ENCODE measurements at places on chromosomes 6 and 20.
A peak's percentile ranks its signal among the peaks of the same experiment; 100 is the strongest.

DNA sequence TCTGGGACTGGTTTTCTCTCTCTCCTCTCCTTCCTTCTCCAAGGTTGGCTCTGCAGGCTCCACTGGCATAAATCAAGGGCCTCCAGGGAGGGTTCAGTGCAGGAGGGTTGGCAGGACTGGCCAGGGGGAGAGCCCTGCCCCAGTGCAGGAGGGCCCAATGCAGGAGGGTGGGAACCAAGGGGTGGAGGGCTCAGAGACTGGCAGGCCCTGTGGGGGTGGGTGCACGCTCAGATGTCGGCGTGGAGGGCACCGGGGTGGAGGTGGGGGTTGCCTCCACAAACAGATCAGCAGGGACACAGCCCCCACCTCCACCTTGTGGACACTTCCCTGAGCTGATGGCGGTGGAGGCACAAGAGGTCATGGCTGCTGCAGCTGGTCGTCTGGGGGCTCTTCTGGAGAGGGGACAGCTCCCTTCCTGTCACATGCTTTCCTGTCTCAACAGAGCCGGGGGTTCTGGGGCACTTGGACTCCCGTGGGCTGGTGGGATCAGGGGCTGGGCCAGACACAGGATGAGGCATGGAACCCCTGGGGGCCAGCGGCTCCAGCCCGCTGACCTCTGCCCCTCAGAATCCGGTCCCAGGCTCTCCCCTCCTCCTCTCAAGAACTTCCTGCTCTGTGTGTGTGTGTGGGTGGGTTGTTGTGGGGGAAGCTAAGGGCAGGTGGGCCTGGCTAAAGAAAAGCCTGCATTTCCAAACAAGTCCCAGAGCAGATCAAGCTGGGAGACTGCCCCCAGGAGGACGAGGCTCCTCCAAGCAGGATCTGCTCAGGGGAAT lies 2.7 kb upstream of the ABHD16B start:
- no peak for DNase-seq

DNA sequence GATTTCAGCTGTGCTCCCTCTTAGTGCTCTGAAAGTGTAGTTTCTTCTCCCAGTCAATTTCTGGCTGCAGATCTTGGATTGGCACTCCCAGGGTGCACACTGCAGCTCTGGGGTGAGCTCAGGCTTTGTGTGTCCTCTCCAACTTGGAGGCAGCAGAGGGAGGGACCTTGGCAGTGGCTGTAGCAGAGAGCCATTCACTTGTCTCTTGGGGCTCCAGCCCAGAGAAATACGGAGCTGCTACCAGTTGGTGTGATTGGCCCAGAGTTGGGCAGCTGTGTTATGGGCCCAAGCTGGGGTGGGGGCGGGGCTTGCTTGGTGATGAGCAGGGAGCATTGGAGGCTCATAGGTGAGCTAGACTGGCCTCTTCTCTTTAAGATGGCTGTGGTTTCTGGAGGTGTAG lies 65.9 kb downstream of the KLHL32 start:
- DNase-seq, result no peak

DNA sequence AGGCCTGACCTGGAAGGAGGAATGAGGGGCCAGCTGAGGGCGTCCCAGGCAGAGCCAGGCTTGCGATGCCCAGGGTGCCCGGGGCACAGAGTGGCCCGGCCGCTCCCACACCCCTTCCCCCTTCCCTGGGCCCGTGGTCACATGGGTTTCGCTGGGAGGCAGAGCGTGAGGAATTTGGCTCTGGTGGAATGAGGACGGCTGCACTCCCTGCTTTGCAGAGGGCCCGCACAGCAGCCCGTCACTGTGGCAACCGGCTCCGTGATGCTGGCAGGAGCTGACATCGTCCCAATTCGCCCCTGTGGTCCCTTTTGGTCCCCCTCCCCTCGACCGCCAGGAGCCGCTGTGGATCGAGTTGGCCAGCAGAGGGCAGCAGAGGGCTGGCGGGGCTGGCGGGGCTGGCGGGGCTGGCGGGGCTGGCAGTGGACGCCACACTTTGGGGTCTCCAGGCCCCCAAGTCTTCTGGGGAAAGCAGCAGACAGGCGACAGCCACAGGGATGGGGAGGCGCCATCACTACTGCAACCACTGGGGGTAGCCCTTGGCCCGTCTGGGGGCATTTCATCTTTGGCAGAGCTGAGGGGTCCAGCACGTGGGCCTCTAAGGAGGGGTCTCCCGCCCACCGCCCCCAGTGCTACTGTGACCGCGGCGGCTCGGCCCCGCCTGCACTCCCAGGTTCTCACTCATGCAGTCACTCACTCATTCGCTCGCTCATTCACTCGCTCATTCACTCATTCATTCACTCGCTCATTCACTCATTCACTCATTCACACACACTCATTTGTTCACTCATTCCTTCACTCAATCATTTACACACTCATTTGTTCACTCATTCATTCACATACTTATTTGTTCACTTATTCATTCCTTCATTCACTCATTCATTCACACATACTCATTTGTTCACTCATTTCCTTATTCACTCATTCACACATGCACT lies 49.7 kb upstream of the BHLHE23 start:
- peak; percentile 60 for DNase-seq

- DNase-seq, result no peak
Observed at GRCh38 chr6:125834348-125834747, 43.6 kb downstream of the NCOA7 start.

GRCh38 chr6:37514837-37515236 lies 15.1 kb upstream of the CCDC167 start:
- no peak for DNase-seq

- DNase-seq, result peak; percentile 59
Observed at GRCh38 chr6:31815025-31815838, at the start of the genes HSPA1A and HSPA1L. Gene HSPA1A (plus strand): TSS chr6:31815543. CDS start chr6:31815757, 214 bp downstream. Gene HSPA1L (minus strand): TSS chr6:31815283. CDS start chr6:31811972, 3,311 bp downstream.

DNA sequence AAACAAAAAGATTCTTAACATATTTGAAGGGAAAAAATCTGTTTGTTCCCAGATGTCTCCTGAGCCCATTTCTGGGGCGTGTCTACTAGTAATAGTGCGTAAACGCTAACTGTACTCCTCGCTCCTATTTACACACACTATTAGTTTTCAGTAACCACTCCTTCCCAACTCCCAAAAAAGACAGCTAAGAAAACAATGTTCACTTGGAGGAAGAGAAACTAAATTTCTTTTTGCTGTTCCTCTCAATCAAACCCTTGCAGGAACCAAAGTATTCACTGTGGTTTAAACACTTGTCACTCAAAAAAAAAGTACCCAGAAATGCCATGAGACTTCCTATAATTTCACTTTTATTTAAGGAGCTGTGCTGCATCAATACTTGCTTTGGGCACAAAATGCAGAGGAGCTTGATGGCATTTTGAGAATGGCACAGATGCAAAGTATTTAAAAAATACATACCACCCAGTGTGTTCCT lies 118.2 kb downstream of the BACH2 start:
- DNase-seq, result no peak

DNA sequence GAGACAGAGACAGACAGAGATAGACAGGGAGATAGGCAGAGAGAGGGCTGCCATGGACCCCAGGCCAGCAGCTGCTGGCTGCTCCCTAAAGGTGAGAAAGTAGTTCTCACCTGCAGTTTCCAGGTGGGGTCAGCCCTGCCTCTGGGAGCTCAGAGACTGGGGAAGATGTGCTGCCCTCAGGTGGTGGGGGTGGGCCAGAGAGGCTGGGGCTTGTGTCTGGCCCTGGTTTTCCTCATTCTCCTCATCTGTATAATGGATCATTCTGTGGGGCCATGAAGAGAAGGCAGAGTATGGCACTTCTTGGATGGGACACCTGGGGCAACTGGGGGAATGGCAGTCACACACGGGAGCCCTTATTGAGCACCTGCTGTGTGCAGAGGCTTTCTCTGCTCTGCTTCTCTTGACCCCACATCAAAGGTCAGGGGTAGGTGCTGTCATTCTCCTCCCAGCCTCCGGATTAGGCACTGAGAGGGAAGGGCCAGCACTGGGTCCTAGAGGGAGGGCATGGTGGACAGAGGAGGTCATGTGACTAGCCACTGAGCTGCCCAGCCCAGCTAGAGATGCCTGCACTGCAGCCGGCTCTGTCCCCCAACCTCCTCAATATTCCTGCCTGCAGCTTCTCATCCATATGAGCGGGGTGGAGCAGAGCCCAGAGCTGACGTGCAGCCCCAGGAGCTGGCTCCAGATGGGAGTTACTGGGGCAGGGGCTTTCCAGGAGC lies 4.1 kb downstream of the ANGPT4 start:
- DNase-seq, result no peak

GRCh38 chr6:170124150-170124549 lies 166.7 kb downstream of the DLL1 start:
- DNase-seq, result no peak

DNA sequence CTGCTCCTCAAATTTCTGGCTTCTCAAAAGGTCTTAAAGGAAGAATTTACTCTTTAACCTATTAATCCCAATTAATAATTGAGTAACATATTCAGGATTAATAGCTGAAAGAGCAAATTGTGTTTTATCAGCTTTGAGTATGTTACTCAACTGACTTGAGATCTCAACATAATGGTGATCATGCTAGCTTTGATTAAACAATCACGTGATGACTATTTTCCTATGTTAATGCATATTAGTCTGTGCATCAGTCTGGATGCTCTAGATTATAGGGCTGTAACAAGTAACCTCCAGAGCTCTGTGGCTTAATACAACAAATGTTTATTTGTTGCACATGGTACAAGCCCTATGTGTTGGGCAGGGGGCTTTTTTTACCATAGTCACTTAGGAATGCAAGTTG lies 313.4 kb upstream of the BTBD3 start:
- no peak for DNase-seq

GRCh38 chr20:61757678-61758563 lies 307.8 kb downstream of the TAF4 start:
- no peak for DNase-seq

DNA sequence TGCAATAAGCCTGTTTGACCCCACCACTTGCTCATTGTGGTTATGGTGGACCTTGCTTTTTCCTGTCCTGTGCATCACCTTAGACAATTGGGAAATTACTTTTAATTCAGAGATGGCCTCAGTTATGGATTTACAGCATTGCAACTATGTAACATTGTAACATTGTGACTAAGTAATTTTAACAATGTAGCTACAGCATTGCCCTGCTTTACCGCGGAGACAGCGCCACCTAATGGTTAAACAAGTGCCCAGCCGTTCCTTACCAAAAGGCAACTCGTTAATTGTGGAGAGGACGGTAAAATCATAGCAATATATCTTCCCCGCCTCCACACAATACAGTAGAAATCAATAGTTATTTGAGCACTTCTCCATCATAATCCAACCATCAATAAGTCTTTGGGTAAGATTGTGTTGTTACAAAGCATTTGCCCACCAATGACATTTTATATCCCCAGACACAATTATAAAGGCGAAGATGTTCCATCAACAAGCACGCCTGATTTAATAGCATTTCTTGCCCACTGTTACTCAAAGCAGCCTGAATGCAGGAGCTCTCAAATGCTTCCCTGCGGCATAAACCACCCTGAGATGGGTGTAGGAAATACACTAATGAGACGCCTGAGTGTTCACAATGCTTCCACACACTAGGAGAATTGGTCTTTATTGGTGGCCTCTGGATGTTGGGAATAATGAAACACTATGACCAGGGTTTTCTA lies 93.7 kb downstream of the PROKR2 start:
- peak; percentile 64 for DNase-seq

DNA sequence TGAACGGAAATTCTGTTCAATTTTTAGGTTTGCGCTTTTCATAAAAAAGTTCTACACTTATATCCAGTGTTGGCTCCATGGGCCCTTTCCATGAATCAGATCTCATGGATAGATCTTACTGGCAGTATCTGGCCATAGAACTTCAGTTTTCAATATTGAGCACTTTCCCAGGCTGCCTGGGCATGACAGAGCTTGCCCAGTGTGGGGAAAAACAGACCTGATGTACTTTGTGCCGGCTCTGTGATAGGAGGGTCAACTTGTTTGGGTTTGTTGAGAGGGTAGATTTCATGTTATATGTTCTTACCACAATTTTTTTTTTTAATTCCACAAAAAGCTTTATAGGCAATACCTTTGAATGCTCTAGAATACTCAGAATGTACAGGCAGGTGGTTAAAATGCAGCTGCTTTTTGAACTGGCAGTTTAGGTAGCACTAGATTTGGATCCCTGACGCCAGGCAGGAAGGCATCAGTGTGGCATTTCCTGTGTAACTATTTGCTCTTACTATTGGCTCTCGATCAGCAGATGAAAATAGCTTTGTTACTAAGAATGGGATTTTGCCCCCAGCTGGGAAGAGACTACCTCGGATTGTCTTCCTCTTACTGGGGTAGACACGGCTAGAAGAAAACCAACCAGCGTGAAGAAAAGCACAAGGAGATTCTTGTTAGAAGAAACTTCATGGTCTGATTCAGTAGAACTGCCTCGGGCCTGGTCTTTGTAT lies 404.9 kb upstream of the SOX4 start:
- no peak for DNase-seq

GRCh38 chr20:22698259-22698842 lies 114.0 kb upstream of the FOXA2 start:
- no peak for DNase-seq

DNA sequence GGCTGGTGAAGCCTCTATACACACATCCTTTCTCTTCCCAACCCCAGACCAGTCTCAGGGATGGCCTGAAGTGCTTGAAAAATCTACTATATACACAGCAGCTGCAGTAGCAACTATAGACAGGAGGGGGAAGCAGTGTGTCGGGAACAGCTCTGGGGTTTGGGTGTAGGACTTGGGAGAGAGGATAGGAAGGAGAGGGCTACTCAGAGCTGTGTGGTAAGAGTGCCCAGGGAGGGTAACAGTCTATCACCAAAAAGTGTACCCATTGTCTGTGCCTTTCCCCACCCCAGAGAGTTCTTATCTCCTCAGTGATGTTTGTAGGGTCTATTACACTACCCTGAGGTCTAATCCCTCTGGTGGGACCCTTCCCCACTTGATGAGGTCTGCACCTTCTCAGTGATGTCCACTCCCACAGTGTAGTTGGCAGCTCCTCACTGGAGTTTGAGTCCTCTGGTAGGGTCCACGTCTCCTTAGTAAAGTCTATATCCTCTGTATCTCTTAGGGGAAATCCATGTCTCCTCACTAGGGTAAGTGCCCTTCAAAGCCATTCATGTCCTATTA lies 1.5 kb upstream of the GGT7 start:
- peak; percentile 56 for DNase-seq

DNA sequence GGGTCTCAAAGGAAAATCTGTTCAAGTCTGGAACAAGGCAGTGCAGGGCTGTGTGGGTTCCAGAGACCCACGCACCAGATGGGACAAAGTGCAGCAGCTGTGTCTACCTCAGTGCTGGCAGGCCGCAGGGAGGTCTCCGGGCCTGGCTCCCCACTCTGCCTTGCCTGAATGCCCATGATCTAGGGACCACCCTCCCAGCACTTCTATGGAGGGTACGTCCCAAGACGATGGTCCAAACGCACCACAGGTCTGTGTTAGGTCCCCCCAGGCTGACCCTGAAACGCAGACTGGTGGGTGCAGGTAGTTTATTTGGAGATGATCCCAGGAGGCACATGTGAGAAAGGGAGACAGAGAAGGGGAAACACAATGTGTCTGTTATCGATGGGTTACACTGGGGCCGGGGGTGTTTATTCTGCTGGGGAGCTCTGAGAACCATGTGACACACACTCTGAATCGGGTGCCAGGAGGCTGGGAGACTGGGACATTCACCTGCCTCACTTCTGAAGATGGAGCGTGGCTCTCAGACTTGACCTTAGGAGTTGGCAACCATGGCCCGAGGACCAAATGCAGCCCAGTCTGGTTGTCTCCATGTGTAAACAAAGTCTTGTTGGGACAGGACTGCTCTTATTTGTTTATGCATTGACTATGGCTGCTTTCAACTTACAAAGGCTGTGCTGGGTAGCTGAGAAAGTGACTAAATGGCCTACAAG lies 21.7 kb downstream of the CST9L start:
- DNase-seq, result no peak

- DNase-seq, result no peak
Observed at GRCh38 chr20:35284992-35285805, 627 bp upstream of the EIF6 start.
